ENCODE measurements at places on chromosomes 4 and X.

- DNase-seq: no peak
Measured at GRCh38 chr4:153220682-153221395, 16.6 kb downstream of the TRIM2 start.

GRCh38 chr4:48620093-48620492, 130.0 kb downstream of the ZAR1 start:
- DNase-seq: no peak

GRCh38 chr4:184358521-184359232, 115.7 kb downstream of the IRF2 start:
- no peak for DNase-seq

DNA sequence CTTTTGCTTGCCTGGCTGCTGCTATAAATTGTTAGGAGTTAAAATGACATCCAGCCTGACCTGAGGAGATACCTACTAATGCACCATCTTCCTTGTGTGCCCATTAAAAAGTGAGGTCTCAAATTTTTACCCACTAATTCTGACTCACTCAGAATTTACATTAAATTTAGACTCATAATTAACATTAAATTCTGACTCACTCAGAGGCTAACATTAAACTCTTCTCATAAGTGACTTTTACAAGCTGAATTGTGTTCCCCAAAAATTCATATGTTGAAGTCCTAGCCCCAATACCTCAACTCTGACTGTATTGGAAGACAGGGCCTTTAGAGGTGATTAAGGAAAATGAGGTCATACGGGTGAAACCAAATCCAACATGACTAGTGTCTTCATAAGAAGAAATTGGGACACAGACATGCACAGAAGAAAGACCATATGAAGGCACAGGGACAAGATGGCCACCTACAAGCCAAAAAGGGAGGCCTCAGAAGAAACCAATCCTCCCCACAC, 11.8 kb downstream of the CASP6 start:
- no peak for DNase-seq

GRCh38 chr4:14168919-14169318, 541.4 kb upstream of the BOD1L1 start:
- peak; percentile 34 for DNase-seq

DNA sequence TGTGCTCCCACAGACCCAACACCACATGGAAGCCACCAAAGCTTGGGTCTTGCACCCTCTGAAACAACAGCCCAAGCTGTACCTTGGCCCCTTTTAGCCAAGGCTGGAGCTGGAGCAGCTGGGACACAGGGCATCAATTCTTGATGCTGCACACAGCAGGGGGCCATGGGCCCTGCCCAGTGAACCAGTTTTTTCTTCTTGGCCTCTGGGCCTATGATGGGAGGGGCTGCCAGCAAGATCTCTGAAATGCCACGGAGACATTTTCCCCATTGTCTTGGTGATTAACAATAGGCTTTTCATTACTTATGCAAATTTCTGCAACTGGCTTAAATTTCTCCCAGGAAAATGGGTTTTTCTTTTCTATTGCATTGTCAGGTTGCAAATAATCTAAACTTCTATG, 49.0 kb downstream of the SPANXA2 start:
- no peak for DNase-seq

DNA sequence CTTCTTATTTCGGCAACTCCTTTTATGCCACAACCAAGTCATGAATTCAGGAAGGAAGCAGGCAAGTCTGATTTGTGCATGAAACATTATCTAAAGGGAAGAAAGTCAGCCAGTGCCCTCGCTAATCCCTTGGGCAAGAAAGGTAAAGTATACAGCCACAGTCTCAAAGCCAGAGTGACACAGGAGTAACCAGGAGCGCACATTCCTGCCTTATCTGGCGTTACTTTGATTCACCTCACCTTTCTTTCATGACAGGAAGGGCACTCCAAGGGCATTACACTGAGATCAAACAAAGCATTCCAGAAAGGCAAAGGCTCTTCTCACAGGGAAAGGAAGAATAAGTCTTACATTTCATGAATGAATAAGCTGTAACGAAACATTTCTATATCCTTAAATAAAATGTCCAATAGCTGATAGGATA, 38.8 kb downstream of the FAT1 start:
- DNase-seq: no peak

Data from trophoblast cell (in vitro differentiated cells and primary cell).